Lower lobe of right lung (tissue), 2 donors: ENCODE measurements at places on chromosomes 12 and 14.
A peak's percentile ranks its signal among the peaks of the same experiment; 100 is the strongest.

DNA sequence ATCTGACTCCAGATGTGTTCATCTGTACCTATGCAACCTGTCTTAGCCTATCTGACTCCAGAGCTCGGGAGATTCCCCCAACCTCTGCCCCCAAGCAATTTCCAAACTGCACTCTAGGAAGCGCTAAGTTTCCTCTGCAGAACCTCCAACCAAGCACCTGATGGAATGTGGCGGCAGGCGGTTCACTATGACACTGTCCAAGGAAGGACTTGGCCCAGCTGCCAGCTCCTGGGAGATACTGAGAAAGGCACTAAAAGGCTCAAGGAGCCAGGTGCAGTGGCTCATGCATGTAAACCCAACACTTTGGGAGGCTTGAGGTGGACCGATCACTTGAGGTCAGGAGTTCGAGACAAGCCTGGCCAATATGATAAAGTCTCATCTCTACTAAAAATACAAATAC, 244.0 kb downstream of the BCL11B start:
- no peak for DNase-seq

DNA sequence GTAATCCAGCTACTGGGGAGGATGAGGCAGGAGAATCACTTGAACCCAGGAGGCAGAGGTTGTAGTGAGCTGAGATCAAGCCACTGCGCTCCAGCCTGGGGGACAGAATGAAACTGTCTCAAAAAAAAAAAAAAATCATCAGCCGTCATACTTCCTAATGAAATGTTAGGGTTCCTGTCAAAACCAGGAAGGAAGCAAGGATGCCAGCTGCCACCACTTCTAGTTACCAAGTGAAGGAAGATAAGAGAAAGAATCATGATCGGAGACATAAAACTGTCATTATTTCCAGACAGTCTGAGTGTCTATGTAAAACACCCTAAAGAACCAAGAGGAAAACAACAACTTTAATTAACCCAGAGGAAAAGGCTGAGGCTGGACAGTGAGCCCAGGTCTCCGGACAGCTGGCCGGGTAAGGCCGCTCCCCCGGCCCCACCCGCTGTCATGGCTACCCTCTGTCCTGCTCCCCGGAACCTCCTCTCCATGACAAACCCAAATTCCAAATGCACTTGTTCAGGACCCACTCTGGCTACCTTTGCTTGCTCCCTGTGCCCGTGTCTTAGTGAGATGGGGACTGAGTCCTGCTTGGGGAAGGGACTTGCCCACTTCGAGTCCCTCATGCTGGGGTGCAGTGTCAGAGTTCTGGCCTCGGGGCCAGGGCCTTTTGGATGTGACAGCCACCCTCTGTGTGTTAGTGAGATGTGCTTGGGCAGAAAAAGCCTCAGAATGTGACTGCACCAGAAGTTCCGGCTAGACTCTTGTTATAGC, 29.0 kb downstream of the SLC6A12 start:
- peak; percentile 24 for DNase-seq

DNA sequence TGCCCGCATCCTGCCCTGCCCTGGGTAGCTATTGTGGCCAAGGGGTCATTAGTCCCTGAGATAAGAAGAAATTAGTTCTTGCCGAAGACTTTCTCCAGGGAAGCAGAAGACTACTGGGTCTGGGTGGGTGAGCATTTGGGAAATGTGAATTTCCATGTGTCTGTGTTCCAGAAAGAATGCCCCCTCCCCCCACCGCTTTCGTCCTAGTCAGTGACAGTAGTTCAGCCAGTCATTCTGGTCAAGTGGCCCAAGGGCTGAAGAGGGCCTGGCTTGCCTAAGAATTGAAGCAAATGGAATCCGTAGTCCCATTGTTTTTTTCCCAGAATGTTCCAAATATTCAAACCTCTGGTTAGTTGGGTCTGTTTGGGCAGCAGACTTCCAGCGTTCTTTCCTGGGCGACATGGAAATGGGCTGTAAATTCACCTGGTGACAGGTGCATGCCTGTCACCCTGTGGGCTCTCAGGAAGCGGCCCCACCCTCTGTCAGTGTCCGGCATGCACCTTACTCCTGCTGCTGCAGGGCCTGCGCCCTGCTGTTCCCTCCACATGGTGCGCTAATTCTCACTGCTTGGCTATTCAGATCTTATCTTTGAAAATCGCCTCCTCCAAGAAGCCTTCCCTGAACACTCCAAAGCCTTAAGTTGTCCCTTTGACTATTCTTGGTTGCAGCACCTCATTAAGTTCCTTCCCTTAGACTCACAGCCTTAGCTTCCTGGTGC, 1.4 kb upstream of the RFLNA start:
- DNase-seq = no peak

- peak; percentile 78 for DNase-seq
Measured at GRCh38 chr12:113245695-113246477, 24.6 kb downstream of the TPCN1 start.

DNA sequence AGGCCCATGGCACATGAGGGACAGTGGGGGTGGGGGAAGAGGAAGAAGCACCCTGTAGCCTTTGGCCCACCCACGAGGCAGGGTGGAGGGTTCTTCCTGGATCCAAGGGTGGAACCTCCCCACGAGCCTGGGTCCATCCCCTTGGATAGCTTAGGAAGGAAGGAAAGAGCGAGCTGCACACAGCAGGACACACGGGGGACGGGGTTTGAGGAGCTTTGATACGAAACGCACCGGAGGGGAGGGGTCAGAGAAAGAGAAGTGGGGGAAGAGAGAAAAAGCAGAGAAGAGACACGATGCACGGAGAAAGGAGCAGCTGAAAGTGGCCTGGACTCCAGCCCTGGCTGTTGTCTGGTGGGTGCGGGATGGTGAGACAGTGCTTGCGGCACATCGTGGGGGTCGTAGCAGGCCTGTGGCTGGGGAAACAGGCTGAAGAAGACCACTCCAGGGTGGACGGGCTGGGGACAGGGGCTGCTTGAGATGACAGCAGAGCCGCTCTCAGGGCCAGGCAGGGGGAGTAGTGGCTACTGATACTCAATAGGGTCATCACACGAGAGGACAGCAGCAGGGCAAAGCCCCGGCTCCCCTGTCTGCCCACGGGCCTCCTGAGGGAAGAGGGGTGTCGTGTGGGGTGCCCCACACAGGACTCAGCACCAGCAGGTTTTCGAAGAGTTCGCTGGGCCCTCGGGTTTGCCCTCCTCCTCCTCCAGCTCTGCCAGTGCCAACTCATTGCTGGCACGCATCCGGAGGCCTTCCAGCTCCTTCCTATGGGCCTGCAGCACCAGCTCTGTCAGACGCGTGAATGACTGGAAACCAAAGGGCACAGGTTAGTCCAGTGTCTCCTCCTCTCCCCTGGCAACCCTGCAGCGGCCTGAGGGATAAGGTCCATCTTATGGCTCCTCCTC, 5.4 kb upstream of the GPX2 start:
- DNase-seq = no peak

GRCh38 chr12:15788233-15789219, 662 bp downstream of the EPS8 start:
- peak; percentile 62 for DNase-seq

- DNase-seq = no peak
Measured at GRCh38 chr12:88113871-88114270, 28.0 kb downstream of the CEP290 start.

DNA sequence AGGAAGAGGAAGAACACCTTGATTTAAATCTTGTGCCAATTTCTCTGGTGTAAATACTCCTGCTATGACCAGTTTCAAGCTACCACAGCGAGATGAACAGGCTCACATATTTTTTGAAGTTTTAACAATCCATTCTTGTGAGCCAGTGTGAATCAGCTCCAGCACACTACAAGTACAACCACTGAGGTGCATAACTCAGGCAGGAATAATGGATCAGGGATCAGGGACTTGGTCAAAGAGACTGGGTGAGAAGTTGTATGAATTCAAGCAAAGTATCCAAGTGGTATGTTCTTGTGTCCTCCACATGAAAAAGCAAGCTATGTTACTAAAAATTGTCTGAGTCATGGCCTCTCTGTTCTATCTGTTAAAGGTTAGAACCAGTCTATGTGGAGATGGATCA, 35.2 kb upstream of the KITLG start:
- DNase-seq = no peak

GRCh38 chr14:35212471-35213142, 79.6 kb upstream of the PSMA6 start:
- DNase-seq = no peak

DNA sequence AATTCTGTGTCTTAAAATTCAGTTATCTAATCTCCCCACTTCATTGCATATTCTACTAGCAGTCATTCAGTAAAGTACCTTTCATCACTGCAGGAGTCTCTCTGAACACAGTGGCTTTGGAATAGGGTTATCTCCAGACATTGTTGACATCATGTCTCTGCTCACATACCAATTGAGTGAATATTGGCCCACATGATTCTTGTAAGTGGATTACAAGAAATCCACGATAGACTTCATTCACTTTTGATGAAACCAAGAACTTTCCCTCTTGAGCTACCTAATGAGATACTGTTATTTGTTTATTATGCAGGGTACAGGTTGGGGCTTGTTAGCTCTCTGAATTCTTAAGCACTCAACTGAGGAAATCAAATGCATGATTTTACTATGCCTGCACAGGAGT, 284.9 kb downstream of the RAD51B start:
- no peak for DNase-seq

DNA sequence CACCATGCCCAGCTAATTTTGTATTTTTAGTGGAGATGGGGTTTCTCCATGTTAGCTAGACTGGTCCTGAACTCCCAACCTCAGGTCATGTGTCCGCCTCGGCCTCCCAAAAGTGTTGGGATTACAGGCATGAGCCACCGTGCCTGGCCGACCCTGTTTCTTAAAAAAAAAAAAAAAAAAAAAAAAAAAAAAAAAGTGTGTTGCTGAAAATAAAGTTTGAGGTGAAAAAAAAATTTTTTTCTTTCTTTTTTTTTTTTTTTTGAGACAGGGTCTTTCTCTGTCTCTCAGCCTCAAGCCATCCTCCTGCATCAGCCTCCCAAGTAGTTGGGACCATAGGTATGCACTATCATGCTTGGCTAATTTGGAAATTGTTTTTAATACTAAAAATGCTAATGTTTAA, 11.3 kb downstream of the RBM25 start:
- DNase-seq = no peak

GRCh38 chr14:51095854-51096823, 1.2 kb upstream of the TRIM9 start:
- no peak for DNase-seq

DNA sequence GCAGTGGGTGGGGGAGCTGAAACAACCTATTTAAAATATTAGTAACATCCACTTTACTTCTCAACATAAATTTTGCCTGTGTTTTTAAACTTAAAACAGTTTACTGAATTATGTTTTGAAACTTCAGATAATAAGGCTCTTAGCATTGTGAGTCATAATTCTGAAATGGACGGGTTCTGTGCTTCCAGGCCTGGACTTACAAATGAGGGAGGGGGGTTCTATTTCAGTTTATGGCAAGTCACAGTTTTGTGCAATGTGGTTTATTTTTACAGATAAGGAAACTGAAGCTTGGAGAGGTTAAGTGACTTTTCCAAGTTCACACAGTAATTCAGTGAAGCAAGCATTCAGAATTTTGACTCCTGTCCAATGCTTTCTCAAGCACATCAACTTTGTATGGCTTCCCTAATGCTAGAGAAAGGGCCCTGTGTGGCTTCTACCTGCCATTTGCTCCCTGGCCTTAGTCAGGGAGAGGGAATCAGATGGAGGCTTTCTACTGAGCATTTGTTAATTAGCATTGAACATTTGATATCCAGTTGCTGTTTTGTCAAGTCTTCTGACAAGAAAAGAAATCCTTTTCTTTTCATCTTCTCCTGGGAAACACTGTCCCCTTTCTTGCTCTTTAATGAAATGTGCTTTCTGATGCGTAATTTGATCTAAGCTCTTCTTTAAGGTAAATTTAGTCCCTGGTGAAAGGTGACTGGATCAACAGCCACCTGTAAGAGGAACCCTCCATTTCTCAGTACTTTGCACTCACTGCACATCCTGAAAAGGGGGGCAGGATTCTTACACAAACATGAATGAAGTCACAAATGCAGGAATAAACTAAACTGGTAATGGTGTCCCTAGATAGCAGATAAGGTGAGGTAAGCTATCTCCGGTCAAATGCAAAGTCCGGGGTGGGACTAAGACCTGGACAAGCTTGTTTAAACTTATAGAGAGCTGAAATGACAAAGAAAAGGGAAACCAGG, 2.5 kb upstream of the SALL2 start:
- DNase-seq = no peak

GRCh38 chr14:24213866-24214662, 776 bp upstream of the CHMP4A start:
- DNase-seq = no peak

GRCh38 chr12:1435456-1435855, 158.9 kb downstream of the FBXL14 start:
- no peak for DNase-seq

- no peak for DNase-seq
Measured at GRCh38 chr14:101839236-101839635, 77.7 kb downstream of the PPP2R5C start.

DNA sequence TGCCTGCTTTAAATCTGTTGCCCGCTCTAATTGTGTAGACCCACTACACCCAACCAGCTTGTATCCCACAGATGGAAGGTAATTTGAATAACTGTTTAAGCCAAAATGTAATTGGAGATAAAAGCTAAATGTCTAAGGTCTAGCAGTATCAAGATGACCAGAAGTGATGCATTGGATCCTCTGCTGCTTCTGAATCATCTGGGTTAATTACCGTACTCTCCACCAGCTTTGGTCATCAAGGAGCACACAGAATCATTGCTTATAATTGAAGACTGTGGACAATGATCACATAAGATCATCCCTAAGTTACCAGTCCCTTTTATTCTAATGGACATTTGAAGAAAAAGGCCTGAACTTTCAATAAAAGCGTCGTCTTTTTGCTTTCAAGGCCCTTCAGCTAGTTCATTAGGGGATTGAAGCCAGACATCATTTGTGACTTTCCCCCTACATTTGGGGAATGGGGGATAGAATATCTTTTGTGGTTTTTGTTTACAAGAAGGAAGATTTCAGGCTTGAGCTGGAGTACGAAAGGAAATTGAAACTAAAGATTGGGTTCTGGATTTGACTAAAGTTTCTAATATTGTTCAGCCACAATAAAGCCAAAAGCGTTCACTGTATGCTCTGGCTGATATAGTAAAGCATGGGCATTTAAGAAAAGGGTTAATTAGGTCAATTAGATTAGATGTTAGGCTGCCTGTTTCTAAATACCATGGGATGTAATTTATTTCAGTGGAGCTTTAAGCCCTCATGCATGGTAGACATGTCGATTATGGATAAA, 123.2 kb downstream of the CHST11 start:
- no peak for DNase-seq

GRCh38 chr14:89407856-89408255, 9.2 kb downstream of the FOXN3 start:
- DNase-seq = no peak

DNA sequence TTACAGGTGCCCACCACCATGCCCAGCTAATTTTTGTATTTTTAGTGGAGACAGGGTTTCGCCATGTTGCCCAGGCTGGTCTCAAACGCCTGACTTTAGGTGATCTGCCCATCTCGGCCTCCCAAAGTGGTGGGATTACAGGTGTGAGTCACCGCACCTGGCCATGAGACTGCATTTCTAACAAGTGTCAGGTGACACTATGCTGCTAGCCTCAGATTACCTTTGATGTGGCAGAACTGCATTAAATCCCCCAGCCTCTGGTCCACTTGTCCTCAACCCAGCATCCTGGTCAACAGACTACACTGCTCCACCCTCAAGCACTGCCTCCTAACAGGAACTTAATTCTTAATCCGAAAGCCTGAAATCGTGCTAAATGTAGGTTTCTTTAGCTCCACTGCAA, 13.1 kb downstream of the LGMN start:
- no peak for DNase-seq

GRCh38 chr12:124928095-124928911, 13.9 kb upstream of the UBC start:
- DNase-seq = peak; percentile 91
